ENCODE measurements at places on chromosomes 1 and 21.
A peak's percentile ranks its signal among the peaks of the same experiment; 100 is the strongest.

GRCh38 chr1:112697781-112698201 is 9.1 kb downstream of the RHOC start:
- no peak for DNase-seq

- DNase-seq, result no peak
Observed at GRCh38 chr1:235557495-235557894, 53.2 kb upstream of the B3GALNT2 start.

GRCh38 chr1:160377585-160378206 is 10.8 kb downstream of the NHLH1 start:
- DNase-seq, result no peak

DNA sequence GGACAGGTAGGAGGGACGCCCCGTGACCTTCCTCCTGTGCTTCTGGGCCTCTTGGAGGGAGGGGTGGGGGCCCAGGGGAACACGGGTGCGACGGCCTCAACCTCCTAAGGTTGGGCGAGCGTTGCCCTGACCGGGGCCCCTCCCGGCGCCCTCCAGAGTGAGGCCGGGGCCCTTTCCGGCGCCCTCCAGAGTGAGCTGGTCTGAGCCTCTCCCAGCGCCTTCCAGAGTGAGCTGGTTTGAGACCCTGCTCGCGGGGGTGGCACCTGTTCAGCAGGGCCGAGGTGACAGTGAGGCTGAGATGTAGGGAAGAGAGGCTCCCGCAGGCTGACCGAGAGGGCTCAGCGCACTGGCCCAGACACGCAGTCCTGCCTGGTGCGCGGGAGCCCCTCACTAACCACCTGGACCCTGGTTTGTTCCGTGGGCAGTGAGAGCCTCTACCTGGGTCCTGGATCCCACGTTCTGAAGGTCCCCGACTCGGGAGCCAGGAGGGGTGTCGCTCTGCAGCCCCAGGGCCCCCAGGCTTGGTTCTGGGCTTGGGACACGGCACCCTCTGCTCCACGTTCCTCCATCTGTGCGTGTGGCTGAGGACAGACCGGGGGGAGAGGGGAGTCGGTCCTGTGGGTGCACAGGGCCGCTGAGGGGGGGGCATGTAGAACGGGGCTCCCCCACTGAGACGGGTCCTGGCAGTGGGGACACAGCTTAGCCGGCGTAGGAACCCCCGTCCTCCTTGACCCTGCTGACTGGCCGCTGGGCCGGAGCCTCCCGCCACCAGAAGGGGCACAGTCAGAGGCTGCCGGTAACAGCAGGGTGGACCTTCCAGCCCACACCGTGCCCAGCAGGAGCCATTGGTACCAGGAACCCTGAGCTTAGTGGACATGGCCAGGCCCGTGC is 1.4 kb downstream of the COL6A1 start:
- DNase-seq, result no peak

- DNase-seq, result no peak
Observed at GRCh38 chr21:33360281-33360680, 35.5 kb downstream of the IFNAR1 start.

DNA sequence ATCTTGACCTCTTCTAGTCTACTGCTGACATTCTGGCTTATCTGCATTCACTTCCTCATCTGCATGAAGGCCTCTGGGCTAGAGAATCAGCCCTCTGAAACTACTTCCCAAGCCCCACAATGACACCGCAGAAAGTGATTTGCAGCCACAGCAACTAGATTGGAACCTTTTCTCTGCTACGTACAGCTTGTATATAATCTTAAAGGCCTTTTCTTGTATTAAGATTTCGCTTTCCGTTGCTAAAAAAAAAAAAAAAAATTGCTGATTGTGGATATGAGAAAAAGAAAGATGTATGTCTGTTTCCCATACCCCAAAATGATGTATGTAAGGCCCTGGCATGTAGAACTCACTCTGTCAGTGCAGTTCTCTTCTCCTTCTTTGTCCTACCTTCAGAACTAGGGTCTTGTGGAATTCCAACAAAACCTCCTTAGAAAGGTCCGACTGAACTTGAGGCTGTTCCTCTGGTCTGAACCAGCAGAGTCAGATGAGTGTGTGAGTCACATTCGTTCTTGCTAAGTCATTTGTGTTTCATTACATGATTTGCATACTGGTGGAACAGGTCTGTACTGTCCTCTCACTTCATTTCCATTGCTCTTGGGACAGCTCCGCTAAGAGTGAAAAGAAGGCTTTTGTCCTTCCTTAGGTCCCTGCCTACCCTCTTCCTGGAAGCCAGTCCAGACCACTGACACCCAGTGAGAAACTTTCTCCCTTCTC is 62.7 kb downstream of the PLPP3 start:
- DNase-seq, result no peak

DNA sequence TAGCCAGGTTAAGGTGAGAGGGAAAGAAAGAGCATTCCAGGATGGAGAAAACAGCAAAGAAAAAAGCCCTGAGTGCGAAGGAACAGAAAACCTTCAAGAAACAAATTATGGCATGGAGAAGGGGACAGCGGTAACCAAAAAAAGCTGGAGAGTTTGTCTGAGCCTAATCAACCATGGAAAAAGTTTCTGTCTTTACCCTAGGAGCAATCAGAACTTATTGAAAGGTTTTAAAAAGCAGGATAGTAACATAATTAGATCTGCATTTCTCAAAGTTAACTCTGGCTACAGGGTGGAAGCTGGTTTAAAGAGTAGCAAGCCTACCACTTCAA is 26.1 kb upstream of the HPDL start:
- no peak for DNase-seq

DNA sequence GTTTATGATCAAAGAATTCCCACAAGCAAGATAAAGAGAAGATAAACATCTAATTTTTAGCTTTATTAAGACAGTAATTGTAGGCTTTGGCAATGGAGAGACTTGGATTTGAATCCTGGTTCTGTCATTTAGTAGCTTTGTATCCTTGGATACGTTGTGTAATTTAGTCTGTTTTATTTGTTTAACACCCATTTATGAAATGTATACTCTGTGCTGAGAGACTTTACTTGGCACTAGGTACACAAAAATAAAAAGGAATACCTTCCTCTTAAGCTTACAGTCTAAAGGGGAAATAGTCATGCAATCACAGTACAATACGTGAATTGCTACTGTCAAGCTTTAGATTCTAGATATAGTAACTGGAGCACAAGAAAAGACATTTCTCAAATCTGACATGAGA is 23.8 kb downstream of the ZMPSTE24 start:
- peak; percentile 60 for DNase-seq

- no peak for DNase-seq
Observed at GRCh38 chr1:67948151-67949080, 102.0 kb downstream of the DIRAS3 start.

DNA sequence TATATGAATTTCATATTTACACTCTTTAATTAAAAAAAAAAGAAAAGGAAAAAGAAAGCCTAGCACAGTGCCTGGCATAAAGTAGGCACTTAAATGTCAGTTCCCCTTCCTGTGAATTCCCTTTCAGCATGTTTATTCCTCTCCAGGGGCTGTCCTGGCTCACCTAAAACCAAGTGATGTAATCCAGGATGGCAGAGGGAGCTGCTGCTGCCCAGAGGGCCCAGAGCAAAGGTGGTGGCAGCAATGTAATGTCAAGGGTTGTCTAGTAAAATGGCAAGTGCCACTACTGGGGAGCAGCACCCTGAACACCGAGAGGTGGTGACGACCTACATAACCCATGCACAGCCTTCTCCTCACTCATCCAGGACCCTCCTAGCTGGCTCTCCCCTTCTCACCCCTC is 78.4 kb upstream of the LPGAT1 start:
- no peak for DNase-seq

DNA sequence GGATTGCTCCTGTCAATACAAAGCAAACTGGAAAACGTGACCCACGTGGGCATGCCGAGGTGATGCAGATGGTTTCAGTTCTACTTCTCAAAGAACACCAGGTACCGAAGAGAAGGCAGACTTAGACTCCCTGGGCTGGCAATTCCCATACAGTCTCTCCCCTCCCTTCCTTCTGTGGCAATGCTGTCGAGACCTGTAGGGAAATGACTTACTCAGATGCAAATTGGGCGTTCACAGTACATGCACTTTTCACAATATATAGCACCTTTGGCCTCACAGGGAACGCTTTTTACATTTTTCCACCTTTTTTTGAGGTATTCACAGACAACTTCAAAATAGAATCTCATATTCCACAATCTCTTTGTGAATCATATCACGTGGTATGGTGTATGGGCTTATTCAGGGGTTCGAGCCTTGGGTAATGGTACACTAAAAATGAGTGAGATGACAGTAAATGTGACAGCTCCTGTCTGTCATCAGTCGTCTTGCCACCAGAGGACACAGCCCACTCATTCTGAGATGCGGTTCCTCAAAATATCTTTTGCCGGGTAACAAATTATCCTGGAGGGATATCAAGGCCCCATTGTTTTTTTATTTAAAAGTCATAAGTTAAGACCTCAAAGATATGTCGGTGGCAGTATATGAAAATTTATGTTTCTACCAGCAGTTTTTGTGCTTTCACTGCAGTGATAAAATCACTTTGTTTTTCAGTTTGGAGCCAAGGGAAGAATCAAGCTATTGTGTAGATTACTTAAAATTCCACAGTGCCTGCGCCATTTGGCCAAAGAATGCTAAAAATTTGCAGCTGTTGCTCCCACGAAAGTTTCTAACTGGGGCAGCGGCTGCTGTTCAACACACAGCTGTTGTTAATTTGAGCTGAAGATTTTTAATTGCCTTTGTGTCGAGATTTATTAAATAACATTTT is 168.4 kb downstream of the ZZZ3 start:
- DNase-seq, result no peak

GRCh38 chr1:199377211-199377610 is 650.3 kb upstream of the NR5A2 start:
- DNase-seq, result no peak

DNA sequence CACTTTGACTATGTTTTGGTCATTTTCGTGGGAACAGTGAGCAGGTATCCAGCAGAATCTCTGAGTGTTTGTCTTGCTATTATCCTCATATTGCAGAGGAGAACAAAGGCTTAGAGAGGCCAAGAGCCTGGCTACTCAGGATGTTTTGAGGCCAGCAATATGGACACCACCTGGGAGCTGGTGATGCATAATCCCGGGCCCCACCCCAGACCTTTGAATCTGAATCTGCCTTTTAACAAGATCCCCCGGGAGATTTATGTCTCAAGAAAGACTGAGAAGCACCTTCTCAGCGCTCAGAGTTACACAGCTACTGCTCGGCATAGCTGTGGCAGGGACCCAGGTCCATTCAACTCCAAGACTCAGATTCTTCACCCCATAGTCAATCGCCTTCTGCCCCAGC is 72.8 kb downstream of the PTPRU start:
- no peak for DNase-seq

GRCh38 chr1:115230281-115230680 is 107.8 kb downstream of the NGF start:
- no peak for DNase-seq

- peak; percentile 26 for DNase-seq
Observed at GRCh38 chr1:195733826-195734225, 874.4 kb downstream of the KCNT2 start.

- DNase-seq, result no peak
Observed at GRCh38 chr1:68459091-68459490, 9.3 kb upstream of the RPE65 start.

DNA sequence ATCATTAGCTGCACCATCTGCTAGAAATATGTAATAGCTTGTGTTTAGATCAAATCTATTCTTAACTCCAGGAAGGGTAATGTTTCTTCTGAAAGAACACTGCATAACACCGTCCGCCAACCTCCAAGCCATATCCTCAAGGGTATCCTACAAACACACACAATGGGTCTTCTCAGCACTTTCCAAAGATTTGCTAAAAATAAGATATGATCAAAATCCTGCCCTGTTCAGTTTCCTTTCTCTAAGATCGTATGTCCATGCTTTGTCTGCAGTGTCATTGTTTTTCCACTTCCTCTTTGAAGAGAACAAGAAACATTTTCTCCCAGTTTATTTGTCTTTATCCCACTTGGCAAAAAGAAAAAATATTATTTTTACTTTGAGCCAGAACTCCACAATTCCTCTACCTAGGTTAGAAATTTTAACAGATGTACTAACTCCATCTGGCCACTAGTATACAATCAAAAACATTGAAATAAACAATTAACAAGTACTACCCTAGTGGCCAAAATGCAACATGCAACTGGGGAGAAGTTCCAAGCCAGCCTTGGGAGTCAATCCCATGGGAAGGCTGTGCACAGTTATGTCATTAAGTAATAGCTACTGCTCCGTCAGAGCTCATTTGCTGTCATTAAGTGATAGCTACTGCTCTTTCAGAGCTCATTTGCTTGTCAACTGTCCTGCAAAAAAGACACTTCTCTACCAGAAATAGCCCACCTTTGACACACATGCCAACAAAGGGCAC is 37.8 kb downstream of the FRRS1 start:
- no peak for DNase-seq

- DNase-seq, result no peak
Observed at GRCh38 chr21:31186916-31187315, 148.6 kb upstream of the KRTAP19-8 start.

GRCh38 chr1:215830226-215830810 is 263.2 kb downstream of the KCTD3 start:
- DNase-seq, result no peak

DNA sequence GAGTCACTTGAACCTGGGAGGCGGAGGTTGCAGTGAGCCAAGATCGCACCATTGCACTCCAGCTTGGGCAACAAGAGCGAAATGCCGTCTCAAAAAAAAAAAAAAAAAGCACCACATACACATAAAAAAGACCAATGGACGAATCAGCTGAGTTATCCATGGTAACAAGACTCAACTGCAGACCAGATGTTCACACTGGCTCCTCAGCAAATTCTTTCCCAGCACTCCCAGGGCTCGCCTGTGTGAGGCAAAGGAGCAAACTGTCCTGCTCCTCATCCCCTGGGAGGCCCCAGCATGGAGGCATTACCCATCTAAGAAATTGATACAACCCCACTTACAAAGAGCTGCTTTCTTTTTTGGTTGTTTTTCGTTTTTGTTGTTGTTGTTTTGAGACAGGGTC is 3.1 kb downstream of the TMEM234 start:
- DNase-seq, result no peak

- no peak for DNase-seq
Observed at GRCh38 chr1:83996621-83997020, 2.3 kb downstream of the TTLL7 start.

DNA sequence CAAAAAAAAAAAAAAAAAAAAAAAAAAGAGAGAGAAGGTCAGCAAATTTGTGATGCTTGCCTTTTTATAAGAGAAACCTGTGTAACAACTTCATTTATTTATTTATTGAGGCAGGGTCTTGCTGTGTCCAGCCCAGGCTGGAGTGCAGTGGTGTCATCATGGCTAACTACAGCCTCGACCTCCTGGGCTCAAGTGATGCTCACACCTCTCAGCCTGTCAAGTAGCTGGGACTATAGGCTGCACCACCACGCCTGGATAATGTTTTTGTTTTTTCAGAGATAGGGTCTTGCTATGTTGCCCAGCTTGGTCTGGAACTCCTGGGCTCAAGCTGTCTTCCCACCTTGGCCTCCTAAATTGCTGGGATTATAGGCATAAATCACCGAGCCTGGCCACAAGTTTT is 42.4 kb downstream of the DHCR24 start:
- DNase-seq, result no peak

DNA sequence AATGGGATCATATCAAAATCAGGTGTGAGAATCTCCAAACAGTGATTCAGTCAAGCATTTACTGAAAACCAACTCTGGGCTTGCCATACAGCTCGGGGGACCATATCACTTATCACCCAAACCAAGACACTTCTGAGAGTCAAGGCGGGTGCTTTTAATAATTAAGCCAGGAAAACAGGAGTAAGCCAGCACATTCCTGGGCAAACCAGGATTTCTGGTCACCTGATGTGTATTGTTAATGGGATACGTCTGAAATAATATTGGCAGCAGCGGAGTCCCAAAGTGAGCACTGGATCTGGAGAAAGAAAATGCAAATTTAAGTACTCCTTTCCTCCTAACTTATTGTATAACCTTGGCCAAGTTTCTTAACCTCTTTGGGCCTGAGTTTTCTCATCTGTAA is 17.6 kb downstream of the OSCP1 start:
- no peak for DNase-seq

All from NCI-H1417 (cell line).